ENCODE measurements at places on chromosomes 1 and 21.

DNA sequence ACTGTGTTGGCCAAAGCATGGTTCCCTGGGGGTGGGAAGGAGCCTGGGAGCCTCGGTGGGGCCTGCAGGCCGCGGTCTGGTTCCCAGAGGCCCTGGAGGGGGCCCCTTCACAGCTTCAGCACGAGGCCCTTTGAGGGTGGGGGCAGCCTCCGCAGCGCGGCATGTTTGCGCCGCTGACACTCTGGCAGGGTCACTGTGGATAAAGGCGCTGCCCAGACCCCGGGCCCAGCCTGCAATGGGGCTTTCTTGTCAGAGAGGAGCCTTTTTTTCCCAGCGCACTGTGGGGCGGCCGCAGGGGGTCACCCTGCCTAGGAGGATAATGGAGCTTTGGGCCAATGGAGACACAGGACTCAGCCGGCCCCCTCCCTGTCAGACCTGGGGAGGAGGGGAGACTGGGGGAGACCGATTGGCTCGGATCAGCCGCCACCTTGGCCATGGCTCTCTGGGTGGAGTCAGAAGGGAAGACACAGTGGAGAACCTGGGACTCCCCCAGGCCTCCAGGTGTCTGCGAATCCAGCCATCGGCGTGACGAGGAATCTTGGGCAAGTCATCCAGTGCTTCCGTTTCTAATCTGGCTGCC is 26.0 kb downstream of the EPHB2 start:
- no peak for DNase-seq

- no peak for DNase-seq
Observed at GRCh38 chr1:229597877-229598276, 28.0 kb downstream of the TAF5L start.

- no peak for DNase-seq
Observed at GRCh38 chr1:24657781-24658180, 14.7 kb downstream of the SRRM1 start.

DNA sequence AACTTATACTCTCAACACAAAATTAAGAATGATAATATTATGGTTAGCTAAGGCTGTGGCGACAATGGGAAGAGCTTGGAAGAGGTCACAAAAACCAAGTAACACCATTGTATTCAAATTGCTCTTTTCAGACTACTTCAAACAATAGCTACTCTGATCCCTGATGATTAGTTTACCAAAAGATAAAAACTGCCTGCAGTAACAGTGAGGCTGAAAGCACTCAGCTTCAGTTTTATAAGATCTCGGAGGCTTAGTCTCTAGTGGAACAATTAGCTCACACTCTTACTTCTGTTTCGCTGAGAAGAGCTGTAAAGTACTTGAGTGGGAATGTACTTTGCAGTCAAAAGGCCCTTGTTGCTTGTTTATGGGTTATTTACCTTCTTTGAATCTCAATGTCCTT is 278.5 kb downstream of the LRRC7 start:
- DNase-seq: no peak

GRCh38 chr1:81432654-81433109 is 368.1 kb upstream of the ADGRL2 start:
- no peak for DNase-seq

GRCh38 chr1:25704267-25704691 is 87.7 kb downstream of the MAN1C1 start:
- no peak for DNase-seq

GRCh38 chr1:37265786-37266667 is 208.4 kb upstream of the ZC3H12A start:
- DNase-seq: no peak

DNA sequence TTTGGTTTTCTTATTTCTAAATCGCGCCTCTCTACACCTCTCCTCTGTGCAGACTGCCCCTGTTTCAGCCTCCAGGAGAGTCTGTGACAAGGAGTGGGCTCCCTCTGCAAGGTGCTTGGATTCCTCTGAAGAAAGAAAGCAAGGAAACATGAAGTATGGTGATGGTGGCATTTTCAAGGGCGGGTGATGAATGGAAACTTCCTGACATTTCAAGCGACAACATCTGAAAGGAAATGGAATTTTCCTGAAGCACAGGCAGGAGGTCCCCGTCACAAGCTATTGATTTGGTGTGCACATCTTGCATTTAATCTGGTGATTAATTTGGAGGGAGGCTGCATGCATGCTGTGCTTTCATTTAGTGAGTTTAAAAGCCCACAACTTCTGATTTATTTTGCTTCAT is 164.6 kb upstream of the FGGY start:
- DNase-seq: no peak

DNA sequence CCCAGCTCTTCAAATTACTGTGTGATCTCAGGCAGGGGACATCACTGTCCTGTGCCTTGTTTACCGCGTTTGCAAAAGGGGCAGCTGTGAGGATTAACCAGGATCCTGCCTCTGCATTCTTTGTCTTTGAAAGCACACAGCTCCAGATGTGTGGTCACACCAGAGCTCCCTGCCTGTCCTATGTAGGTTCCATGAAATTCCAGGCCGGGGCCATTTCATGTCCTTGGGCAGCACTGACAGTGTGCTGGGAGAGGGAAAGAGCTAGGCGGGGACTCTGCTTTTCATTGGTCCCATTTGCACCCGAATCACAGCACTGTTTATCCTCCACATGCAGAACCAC is 42.2 kb upstream of the SELENON start:
- no peak for DNase-seq

- no peak for DNase-seq
Observed at GRCh38 chr1:119011116-119011515, 23.0 kb upstream of the TBX15 start.

- DNase-seq: no peak
Observed at GRCh38 chr1:100506217-100506616, 31.7 kb upstream of the GPR88 start.

DNA sequence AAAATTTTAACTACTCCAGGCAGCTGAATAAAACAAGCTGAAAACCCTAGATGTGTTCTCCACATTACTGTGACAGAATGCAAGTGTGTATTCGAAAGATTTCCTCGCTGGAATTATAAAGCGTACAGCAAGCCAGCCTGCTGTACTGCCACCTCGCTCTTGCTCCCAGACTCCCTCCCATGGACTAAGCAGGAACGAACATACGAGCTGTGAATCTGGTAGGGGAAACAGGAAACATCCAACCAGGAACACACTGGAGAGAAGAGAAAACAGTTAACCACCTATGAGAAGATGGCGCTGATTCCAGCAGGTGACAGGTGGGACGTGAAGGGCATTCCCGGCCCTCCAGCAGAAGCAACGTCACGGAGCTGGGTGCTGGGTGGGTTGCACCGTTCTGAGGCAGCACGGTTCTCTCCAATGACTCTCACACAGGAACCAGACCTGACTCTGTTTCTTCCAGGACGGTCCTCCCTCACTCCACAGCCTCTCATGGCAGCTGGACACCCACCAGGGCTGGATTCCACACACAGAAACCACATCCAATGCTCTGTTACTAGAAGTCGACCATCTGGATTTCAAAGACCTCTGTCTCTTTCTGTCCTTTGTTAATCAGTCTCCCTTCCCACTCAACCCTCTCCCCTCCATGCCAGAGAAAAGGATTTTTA is 219.2 kb downstream of the RERE start:
- no peak for DNase-seq

DNA sequence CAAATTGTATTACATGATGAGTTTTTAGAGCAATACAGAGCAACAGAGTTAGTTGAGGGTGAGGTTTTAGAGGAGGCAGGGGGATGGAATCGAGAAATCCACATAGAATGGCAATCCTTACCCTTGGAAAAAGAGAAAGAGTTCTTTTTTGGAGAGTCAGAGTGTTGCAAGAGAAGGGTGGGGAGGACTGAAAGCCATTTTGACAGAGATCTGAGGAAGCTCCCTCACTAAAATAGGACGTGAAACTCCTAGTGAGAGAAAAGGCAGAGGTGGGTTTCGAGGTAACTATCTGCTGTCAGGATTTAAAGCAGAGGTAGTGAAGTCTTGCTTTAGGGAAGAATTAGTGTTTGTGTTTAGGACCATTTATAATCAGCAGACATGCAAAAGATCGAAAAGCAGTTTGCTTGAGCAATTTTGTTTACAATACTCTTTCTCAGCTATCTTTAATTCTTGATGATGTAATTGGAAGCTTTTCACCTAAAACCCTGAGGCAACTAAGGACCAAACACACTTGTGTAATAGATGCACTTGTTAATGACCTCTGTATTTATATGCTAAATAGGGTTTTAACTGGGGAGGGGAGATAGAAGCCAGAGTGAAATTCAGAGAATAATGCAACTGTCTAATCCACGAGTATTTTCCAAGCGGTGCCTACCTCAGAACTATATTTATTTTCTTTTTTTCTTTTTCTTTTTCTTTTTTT is 20.0 kb downstream of the ADAMTS5 start:
- DNase-seq: no peak

- no peak for DNase-seq
Observed at GRCh38 chr1:179925922-179926849, 28.4 kb upstream of the CEP350 start.

DNA sequence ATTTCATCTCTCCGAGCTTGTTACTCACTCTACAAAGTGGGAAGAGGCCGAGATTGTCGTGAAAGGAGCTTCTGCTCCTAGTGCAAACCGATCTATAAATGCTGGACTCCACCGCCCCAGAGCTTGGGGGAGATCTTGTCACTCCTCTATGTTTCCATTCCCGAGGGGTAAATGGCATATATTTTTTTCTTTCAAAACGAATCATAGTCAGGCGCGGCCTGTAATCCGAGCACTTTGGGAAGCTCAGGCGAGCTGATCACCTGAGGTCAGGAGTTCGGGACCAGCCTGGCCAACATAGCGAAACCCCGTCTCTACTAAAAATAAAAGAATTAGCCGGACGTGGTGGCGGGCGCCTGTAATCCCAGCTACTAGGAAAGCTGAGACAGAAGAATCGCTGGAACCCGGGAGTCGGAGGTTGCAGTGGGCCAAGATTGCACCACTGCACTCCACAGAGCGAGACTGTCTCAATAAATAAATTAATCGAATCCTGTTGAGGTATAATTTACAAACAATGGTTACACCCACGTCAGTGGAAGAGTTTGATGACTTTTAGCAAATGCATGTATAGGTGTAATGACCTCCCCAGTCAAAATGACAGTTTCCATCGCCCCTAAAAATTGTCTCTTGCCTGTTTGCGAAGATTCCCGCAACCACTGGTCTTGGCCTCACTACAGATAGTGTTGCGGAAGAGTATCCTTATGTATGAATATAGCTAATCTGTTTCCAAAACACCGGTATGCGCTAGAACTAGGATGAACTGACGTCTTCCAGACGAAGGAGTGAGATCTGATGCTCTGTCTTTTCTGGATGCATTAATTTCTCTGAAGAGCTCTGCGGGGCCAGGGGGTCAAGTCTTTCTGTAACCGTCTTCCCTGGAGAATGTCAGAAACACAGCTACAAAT is 840 bp upstream of the HEATR1 start:
- no peak for DNase-seq

DNA sequence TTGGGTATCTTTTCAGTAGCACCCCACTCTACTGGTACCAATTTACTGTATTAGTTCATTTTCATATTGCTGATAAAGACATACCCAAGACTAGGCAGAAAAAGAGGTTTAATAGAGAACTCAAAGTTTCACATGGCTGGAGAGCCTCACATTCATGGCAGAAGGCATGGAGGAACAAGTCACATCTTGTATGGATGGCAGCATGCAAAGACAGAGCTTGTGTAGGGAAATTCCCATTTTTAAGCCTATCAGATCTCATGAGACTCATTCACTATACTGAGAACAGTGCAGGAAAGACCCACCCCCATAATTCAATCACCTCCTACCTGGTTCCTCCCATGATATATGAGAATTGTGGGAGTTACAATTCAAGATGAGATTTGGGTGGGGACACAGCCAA is 878.6 kb upstream of the ADGRL4 start:
- no peak for DNase-seq

DNA sequence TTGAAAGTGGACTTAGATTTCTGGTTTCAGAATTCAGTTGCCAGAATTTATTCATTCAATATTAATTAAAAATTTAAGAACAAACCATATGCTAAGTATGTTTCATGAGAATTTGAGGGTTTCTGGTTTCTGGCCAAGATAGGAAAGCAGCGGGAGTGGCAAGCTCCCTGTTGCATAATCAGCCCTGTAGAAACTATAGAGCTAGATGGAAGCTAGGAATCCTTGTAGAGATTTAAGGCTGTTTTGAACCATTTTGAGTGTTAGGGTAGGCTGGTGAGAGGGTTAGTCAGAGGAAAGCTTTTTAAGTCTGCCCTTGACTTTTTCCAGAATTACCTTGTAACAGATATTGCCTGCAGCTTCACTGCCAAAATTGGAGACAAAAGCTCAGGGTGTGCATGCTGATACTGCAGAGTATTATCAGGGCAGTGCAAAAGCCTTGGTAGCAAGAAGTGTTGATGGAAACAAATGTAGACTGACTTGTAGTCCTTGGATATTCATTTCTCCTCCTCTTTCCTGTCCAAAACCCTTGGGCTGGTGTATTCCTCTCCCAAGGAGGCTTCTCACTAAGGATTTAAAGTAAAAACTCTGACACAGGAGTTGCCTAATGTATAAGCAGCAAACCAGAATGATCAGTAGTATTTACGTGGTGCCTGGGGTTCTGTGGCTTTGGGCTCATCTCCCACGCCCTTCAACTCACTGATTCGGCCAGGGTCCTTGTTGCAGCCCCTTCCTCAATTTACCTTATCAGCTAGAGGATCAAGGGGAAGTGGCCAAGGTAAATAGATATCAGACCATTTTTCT is 12.6 kb upstream of the GIPC2 start:
- DNase-seq: no peak

- DNase-seq: no peak
Observed at GRCh38 chr21:17051054-17051453, 461.8 kb upstream of the CXADR start.

DNA sequence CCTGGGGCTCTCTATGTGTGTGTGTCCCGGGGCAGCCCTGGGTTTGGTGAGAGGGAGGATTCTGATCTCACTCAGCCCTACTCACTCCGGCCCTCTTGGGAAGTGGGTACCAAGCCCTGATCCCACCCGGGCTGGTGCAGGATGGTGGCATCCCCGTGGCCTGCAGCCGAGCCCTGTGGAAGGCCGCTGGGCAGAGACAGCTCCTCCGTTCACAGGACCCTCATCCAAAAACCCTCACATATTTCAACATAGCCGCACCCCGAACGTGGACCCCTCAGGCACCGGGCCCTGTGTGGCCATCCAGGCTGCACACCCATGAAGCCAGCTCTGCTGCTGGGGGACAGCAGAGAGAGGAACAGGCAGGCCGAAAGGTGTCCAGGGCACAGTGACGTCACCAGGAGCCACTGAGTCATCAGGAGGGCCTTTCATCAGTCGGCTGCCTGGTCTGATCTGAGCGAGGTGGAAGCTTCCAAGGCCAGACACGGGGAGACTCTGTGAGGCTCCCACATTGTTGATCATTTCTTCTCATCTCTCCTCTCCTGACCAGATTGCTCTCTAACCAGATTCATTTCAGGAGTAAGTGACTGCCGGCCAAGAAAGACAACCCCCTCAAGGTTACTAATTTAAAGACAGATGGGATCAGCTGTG is 16.2 kb upstream of the GPR157 start:
- no peak for DNase-seq

GRCh38 chr21:36415375-36415774 is 30.2 kb downstream of the CHAF1B start:
- no peak for DNase-seq

GRCh38 chr1:6673816-6674398 is 27.7 kb downstream of the DNAJC11 start:
- DNase-seq: no peak
